ENCODE measurements at places on chromosomes 1 and 21. TPM values are rescaled to one million over a fixed set of nuclear protein-coding genes. Genes with fewer than 3 reads are reported as not detected.
A peak's percentile ranks its signal among the peaks of the same experiment; 100 is the strongest.

GRCh38 chr1:61334718-61335589 lies 252.6 kb downstream of the NFIA start:
- no peak overlapping the region for H3K4me3 ChIP-seq
- peak; percentile 79 for DNase-seq
- no peaks in the 10 kb centered on the region for H3K36me3 ChIP-seq
- peaks cover 25% of the 10 kb centered on the region for H3K4me1 ChIP-seq

The RNF207 gene
- 25.4 TPM for polyA plus RNA-seq

The SRSF4 gene
- polyA plus RNA-seq, result 62.6 TPM

The GPR52 gene
- 0.08 TPM for polyA plus RNA-seq

GRCh38 chr1:115781851-115782250 lies 13.3 kb upstream of the CASQ2 start:
- no peak for DNase-seq
- H3K4me3 ChIP-seq, result no peak overlapping the region
- peaks cover 8% of the 10 kb centered on the region for H3K27me3 ChIP-seq
- H3K27ac ChIP-seq, result no peak overlapping the region
- H3K4me1 ChIP-seq, result no peaks in the 10 kb centered on the region

The NIT1 gene
- 48.9 TPM for polyA plus RNA-seq

The SELP gene
- not detected for polyA plus RNA-seq

The NCF2 gene
- polyA plus RNA-seq, result 6.0 TPM

The SELL gene
- 0.58 TPM for polyA plus RNA-seq

- H3K4me3 ChIP-seq, result no peak overlapping the region
- DNase-seq, result no peak
- H3K4me1 ChIP-seq, result no peaks in the 10 kb centered on the region
- H3K36me3 ChIP-seq, result no peaks in the 10 kb centered on the region
- no peaks in the 10 kb centered on the region for H3K27me3 ChIP-seq
These were observed 455.9 kb upstream of the RUNX1 start for GRCh38 chr21:35504951-35505466.

The MARK1 gene
- 3.0 TPM for polyA plus RNA-seq

DNA sequence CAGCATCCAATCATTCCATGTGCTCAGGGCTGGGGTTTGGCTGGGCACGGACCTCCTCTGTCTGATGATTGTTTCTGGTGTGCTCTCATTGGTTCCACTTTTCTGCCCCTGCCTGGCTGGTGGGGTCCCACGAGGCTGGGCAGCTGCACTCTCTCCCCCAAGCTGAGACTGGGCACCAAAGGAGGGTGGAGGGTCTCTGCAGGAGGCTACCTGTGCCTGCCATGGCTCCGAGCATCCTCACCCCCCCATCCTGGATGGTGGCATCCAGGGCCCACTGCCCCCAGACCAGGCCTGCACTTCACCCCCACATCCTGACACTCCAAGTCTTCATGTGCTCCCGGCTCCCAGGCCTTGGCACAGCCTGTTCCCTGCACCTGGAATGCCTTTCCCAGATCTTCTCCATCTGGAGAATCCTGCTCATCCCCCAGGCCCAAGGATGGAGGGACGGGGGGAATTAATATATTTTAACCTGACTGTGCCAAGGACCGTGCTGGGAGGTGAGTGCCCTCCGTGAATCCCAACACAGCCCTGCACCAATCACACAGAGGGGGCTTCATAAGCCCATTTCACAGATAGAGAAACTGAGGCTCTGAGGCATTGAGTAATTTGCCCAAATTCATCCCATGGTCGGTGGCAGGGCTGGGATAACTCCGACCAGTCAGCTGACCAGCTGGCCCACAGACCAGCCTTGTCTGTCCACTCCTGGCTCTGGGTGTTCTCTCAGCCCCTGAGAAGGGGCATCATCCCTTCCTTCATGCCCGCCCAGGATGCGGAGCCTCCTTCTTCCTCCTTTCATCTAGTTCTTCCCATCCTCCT lies 403.4 kb downstream of the MATN1 start:
- H3K27me3 ChIP-seq, result no peaks in the 10 kb centered on the region
- H3K27ac ChIP-seq, result no peak overlapping the region
- H3K4me1 ChIP-seq, result no peaks in the 10 kb centered on the region
- H3K36me3 ChIP-seq, result no peaks in the 10 kb centered on the region
- DNase-seq, result no peak
- H3K4me3 ChIP-seq, result no peak overlapping the region

DNA sequence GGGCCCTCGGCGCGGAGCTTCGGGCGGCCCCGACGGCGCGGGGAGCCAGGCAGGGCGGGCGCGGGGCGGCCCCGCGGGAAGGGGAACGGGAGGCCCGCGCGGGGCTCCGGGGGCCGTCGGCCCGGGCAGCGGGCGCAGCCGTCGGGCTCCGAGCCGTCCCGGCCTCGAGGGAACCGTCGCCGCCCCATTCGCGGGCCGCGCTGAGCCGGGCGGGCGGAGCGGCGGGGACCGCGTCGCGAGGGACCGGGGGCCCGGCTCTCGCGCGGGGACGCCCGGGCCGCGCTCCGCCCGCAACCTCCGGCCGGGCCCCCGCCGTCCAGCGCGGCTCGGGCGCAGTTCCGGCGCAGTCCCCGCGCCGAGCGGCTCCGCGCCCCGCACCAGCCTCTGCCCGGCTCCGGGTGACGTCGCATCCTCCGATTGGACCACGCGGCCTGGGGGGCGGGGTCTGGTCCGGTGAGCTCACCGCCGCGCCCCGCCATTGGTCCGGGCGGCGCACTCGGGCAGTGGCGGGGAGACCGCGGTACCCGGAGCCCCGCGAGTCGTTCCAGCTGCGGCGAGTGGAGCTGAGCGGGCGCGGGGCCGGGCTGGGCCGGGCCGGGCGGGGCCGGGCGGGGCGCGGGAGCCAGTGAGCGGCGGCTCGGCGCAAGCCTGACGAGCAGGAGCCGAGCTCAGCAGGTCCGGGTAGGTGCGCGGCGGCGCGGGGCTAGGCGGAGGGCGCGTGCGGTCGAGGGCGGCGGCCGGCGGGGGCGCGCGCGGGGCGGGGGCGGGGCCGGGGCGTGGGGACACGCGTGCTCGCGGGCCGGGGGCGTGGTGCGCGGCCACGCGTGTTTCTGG lies 66.7 kb upstream of the VAMP3 start:
- peak; percentile 100 for DNase-seq
- no peaks in the 10 kb centered on the region for H3K4me1 ChIP-seq
- no peak overlapping the region for H3K4me3 ChIP-seq
- peak overlapping the region; percentile 74 for H3K27ac ChIP-seq
- no peaks in the 10 kb centered on the region for H3K36me3 ChIP-seq

DNA sequence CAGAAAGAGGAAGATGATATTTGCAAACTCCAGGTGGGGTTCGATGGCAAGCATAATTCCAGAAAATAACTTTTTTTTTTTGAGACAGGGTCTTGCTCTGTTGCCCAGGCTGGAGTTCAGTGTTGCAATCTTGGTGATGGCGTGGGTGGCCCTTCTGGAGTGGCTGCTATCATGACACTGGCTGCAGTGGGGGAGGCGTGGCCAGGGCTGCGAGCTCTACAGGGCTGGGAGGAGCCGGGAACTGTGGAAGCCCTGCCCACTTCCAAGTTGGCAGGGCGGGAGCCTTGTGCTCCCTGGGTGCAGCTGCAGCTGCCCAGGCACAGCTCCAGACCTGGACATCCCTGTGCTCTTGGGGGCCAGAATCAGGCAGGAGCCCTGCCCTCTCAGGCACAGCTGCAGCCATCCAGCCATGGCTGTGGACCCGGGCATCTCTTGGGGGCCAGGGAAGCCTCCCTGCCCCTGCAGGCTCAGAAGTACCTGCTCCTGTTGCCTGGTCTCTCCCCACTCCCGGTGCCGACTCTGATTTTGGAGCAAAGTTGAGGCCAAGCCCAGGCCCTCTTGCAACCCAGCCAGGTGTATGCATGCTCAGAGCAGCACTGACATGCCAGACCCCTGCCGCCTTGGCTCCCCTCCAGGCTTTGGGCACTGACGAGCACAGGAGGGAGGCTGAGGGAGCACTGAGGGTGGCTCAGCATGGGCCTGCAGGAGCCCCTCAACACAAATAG lies 7.2 kb upstream of the BCL10 start:
- no peak overlapping the region for H3K27ac ChIP-seq
- peak; percentile 46 for DNase-seq
- no peaks in the 10 kb centered on the region for H3K36me3 ChIP-seq
- peaks cover 10% of the 10 kb centered on the region for H3K4me1 ChIP-seq

DNA sequence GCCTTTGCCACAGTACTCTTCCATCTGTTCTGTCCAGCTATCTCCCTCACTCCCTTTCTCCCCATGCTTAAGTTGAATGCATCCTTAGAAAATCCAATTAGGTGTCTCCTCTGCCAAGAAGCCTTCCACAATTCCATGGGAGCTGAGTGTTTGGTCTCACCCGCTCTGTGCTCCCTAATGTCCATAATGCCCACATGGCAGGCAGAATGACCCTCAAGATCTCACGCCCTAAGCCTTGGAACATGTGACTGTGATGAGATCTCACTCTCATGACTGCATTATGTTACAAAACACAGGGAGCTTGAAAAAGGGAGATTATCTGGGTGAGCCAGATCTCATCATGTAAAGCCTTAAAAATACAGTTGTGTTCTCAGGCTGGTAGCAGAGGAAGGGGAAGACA lies 229.4 kb downstream of the OMA1 start:
- H3K4me3 ChIP-seq, result no peak overlapping the region
- no peaks in the 10 kb centered on the region for H3K4me1 ChIP-seq
- H3K36me3 ChIP-seq, result no peaks in the 10 kb centered on the region
- no peaks in the 10 kb centered on the region for H3K27me3 ChIP-seq

The ARHGAP30 gene
- polyA plus RNA-seq, result not detected

The KRTAP19-3 gene
- polyA plus RNA-seq, result not detected

- peak overlapping the region; percentile 95 for H3K4me3 ChIP-seq
- peak; percentile 55 for DNase-seq
- peak overlapping the region; percentile 45 for H3K27ac ChIP-seq
- peaks cover 3% of the 10 kb centered on the region for H3K4me1 ChIP-seq
- H3K36me3 ChIP-seq, result peaks cover 34% of the 10 kb centered on the region
These were observed 865 bp downstream of the ADPRS start for GRCh38 chr1:36089393-36090121.

DNA sequence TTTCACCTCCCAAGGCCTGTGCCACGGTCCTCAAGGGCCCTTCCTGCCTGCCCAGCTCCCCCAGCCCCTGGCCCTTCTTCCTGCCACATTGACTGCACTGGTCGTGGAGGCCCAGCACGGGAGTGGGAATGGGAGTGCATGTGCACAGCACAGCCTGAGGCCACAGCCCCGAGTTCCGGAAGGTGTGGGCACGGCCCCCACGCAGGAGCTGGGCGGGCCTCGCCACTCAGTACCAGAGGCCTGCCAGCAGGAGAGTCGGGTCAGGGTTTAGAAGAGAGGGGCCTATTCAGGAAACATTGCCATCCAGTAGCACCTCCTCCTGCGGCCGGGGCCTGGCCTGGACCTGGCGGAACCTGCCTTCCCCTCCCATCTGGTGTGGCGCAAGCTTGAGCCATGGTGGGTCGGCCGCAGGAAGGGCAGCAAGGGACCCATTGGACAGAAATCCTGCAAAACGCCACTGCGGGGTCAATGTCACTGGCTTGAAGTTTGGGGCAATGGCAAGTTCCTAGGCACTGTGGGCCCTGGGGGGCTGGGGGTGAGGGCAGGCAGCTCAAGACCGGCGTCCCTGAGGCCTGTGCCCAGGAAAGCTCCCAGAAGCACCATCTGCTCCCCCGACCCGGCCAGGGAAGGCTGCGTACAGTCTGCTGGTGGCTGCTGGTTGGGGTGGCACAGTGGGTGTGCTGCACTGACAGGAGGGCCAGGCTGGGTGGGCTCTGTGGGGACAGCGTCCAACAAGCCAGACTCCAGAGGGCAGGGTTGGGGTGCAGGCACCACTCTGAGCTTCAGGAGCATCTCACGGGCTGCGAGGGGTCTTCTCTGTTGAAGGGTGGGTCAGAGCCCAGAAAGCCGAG lies 1.8 kb upstream of the TMEM52 start:
- no peaks in the 10 kb centered on the region for H3K4me1 ChIP-seq
- no peaks in the 10 kb centered on the region for H3K27me3 ChIP-seq
- DNase-seq, result peak; percentile 31
- H3K36me3 ChIP-seq, result no peaks in the 10 kb centered on the region
- H3K4me3 ChIP-seq, result no peak overlapping the region

DNA sequence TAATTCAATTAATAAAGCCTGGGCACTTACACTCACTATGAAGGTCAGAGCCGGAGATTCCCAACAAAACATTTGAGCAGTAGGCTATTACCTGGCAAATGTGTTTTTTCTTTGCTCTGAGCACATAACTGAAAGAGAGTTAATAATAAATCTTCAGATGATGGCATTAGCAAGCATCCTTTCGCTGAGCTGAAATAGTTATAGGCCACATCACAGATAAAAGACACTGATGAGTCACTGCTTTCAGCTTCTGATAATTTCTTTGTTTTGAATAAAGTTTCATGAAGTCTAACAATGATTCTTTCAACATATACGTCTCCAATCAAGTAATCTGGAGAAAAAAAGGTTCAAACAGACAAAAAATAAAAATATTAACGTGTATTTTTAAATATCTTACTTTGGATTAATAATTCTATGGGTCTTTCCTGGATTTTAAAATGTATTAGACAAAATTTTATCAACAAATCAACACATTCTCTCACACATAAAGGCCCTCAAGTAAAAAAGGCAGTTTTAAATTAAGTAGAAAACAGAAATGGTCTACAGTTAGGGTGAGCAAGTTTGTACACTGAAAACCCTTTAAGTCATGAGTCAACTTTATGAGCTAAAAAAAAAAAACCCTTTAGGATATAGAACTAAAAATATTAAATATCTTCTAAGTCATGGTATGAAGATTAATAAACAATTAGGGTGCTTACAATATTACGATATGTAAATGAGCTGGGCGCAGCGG lies 33.1 kb downstream of the LTN1 start:
- no peaks in the 10 kb centered on the region for H3K27me3 ChIP-seq
- 0 out of 2 replicates have a peak, but pooled peaks cover 3% of the 10 kb centered on the region for H3K4me1 ChIP-seq
- no peak for DNase-seq
- H3K36me3 ChIP-seq, result peaks cover 79% of the 10 kb centered on the region
- peak overlapping the region; percentile 58 for H3K27ac ChIP-seq
- H3K4me3 ChIP-seq, result no peak overlapping the region

GRCh38 chr21:29677326-29677725 lies 262.5 kb downstream of the GRIK1 start:
- H3K4me3 ChIP-seq, result no peak overlapping the region
- H3K27me3 ChIP-seq, result no peaks in the 10 kb centered on the region
- no peak for DNase-seq
- no peaks in the 10 kb centered on the region for H3K36me3 ChIP-seq
- no peaks in the 10 kb centered on the region for H3K4me1 ChIP-seq
- H3K27ac ChIP-seq, result no peak overlapping the region

The SV2A gene
- 22.7 TPM for polyA plus RNA-seq

DNA sequence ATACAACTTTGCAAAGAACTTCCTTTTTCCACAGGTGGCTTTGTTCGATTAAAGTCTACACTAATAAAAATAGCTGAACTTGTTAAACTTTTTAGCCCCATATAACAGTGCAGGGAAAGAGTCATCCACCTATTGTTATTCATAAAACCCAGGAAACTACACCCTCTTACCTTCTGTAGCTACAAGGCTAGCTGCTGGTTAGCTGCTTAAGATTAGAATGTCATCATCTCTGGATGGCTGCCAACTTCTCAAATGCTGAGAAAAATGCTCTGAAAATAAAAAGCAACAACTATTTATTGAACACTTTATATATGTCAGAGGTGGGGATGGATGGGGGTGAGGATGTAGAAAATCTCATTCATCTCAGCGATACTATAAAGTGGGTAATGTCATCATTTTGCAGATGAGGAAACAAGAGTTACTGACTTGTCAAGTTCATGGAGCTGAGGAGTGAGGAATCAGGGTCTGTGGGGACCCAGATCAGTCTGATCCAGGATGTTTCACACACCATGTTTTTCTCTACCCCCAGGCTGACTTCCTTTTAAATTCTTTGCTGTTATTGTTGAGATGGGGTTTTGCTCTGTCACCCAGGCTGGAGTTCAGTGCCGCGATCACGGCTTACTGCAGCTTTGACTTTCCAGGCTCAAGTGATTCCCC lies 17.1 kb downstream of the ATP5PF start:
- H3K4me1 ChIP-seq, result no peaks in the 10 kb centered on the region
- no peaks in the 10 kb centered on the region for H3K27me3 ChIP-seq
- no peak for DNase-seq
- H3K36me3 ChIP-seq, result peaks cover 41% of the 10 kb centered on the region
